NCI-H1048 (cell line): ENCODE measurements at places on chromosomes 7 and 10.
A peak's percentile ranks its signal among the peaks of the same experiment; 100 is the strongest.

DNA sequence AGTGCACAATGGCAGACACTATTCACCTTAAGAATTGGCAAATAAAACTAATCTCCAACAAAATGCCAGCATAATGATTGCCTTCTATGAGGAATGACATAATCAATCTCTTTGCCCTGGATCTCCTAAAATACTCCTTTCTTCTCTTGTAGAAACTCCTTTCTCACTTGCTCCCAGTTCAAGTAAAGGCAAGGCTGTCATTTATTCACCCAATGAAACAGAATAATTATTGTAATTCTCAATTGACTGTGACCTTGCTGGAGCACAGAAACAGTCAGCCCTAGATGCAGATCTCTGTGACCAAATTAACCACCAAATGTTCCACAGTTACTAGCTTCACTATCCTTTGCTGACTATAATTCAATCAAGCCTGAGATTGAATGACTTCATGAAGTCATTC is 99.3 kb downstream of the SEMA3C start:
- DNase-seq = no peak

DNA sequence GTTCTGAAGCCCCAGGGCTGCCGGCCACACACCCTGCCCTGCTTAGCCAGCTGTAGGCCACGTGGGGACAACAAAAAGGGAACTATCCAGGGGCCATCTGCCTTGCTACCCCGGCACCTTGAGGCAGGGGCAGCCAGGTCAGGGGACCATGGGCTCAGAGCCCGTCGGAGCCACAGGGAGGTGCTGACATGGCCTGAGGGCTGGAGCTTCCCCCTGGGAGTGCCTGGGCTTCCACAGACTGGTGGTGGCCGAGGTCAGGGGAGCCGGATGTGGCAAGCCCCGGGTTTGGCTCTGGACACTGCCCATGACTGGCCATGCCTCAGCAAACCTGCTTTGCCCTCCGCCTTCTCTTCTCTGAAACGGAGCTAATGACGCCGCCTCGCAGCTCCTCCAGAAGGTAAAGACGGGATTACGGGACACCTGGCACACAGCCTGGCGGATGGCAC is 178.5 kb downstream of the EBF3 start:
- no peak for DNase-seq

GRCh38 chr7:98211676-98212531 is 665 bp downstream of the BHLHA15 start:
- no peak for DNase-seq

GRCh38 chr7:21538936-21539495 is 3.8 kb upstream of the DNAH11 start:
- no peak for DNase-seq

DNA sequence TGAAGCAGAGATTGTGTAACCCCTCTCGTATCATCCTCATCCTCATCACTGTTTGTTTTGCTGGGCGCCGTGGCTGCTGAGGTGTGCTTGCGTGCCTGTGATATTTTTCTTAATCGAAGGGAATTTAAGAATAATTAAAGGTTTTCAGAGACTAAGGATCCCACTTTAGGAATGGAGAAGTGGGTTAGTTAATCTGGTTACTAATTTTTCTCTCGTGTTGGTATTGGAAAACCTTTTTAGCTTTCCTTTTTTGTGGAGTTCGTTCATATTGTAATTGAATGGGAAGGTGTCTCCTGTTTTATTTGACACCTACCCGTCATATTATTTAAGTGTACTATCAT is 1.3 kb downstream of the UBN2 start:
- no peak for DNase-seq

GRCh38 chr7:116230191-116231005 is 20.1 kb downstream of the TES start:
- no peak for DNase-seq

DNA sequence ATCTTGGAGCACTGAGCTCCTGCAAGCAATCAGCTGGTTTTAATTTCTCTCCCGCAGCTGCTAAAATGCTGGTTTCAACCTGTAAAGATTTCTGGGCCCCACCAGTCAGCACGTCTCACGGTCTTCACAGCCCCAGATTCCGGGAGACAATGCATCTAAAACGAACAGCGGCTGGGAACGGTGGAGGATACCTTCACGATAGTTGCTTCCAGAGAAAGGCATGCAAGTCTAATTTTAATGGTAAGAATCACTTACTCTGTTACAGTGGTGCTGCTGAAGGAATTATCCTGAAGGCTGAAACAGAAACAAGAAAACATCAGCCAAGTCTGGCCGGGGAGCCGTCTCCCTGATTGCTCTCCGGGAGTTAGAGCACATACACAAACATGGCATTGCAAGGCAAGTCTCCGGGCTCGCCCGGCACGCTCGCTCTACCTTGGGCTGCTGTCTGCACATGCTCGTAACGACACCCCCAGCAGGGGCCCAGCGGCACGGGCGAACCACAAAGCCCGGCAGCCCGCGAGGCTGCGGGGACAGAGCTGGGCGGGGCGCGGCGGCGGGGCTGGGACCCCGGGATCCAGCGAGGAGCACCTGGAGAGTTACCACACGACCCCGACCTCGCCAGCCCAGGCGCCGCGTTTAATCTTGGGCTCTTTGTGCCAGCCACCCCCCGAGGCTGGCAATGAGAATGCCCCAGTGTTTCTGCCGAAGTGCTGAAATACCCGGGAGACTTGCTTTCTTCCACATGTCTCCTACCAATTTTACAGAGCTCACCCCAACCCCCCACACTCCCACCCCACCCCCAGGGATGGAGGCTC is at the start of gene FAM13C:
Gene FAM13C, minus strand, starts transcription at position 406 of the 815 bp plus-strand sequence. Its CDS starts 89 bp downstream, at position 317.
- DNase-seq = peak; percentile 25

DNA sequence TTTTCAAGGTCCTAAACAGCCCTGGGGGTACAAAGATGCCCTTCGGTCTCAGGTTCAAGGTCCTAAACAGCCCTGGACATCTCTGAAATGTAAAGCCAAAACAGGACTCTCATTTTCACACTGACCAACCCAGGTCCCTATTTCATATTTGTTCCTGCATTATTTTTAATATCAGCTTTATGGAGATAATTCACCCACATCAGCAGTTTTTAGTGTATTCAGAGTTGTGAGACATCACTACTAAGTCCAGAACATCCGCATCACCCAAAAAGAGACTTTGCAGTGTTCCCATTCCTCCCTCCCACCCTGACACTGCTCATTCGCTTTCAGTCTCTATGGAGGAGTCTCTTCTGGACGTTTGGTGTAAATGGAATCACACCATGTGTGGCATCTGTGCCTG is 420.2 kb downstream of the PTPRN2 start:
- DNase-seq = no peak

- DNase-seq = no peak
Observed at GRCh38 chr7:30330134-30331111, 46.0 kb downstream of the ZNRF2 start.

GRCh38 chr7:39621784-39622411 is 1.5 kb upstream of the RALA start:
- no peak for DNase-seq

GRCh38 chr7:145863-146262 is 46.5 kb upstream of the FAM20C start:
- DNase-seq = no peak

DNA sequence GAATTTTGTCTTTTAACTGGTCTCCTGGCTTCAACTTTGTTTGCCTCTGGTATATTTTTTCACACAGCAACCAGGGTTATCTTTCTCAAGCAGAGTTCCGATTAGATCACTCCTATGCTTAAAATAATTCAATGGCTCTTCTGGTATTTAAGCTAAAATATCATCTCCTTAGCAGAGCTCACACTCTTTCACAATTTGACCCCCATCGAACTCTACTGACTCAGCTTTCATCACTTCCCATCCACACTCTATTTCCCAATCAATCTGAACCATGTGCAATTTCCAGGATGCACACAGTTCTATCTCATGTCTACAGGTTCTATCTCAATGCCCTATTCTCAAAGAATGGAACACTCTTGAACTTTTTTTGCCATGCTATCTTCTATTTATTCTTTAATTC is 809.5 kb downstream of the GRID1 start:
- no peak for DNase-seq

DNA sequence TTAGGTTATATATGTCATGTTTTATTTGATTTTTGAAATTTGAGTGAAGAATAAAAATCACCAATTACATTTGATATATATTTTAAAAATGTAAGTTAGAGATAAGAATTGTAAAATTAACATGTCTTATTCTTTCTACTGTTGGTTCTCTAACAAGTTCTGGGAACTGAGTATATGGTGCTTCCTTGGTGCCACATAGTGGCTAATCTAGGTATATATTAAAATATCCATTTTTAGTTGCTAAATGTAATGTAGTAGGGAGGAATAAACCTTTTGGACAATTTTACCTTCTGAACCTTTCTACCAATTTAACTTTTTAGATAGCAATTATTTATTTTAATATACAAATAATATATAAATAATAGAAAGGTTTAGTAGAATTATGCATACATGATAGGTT is 17.5 kb downstream of the CFAP69 start:
- no peak for DNase-seq

DNA sequence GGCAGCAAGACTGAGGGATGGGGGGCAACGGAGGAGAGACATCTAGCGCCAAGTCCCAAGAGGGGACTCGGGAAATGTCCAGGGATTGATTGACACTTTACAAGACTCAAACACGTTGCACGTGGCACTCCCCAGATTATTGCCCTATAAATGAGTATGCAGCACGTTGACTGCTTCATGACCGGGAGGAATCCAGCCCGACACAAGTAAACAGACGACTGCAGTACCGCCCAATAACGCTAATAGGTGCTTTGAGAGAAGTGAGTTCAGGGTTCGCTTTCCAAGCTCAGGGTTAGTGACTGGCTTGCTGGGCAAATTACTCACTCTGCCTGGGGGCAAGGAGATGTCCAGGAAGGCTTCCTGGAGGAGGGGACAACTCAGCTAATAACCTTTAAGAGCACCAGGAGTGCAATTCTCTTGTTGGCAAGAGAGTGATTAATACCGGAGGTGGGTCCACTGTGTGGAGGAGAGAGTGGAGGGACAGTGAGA is 73.3 kb upstream of the MYL10 start:
- DNase-seq = no peak

GRCh38 chr10:101956898-101957297 is 99.1 kb downstream of the ARMH3 start:
- DNase-seq = no peak

- DNase-seq = no peak
Observed at GRCh38 chr7:93736668-93737369, 153.7 kb downstream of the TFPI2 start.

GRCh38 chr7:35522697-35523096 is 172.2 kb downstream of the HERPUD2 start:
- DNase-seq = no peak

GRCh38 chr7:100215895-100216294 is 3.9 kb upstream of the PVRIG start:
- DNase-seq = no peak

DNA sequence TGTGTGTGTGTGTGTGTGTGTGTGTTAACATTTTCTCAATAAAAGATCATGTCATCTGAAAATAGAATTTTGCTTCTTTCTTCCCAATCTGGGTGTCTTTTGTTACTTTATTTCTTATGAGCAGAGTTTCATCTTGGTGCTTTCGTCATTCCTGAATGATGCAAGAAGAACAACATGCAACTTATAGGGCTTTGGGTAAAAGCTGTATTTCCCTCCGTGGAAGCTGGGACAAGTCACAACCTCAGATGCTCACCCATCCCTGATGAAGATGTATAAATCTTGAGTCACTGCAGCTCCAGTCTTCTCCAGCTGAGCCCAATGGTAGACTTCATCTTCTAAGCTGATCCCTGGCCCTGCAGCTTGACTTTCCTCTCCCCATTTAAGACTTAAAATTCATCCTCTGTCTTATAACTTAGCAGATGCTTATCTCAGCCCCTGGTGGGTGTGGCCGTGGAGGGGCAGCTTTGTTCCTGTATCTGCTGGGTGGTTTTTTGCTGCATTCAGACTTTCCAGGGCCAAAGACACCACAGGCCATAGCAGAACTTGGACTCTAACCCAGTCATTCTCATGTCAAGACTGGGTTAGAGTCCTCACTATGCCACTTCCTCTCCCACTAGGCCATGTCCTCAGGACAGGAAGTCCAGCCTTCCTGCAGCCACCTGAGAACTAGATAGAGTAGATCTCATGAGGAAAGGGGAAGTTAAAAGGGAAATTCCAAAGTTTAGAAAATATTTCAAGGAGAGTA is 356.4 kb downstream of the TNS3 start:
- no peak for DNase-seq

- DNase-seq = no peak
Observed at GRCh38 chr10:118809357-118810220, 54.8 kb upstream of the CACUL1 start.

DNA sequence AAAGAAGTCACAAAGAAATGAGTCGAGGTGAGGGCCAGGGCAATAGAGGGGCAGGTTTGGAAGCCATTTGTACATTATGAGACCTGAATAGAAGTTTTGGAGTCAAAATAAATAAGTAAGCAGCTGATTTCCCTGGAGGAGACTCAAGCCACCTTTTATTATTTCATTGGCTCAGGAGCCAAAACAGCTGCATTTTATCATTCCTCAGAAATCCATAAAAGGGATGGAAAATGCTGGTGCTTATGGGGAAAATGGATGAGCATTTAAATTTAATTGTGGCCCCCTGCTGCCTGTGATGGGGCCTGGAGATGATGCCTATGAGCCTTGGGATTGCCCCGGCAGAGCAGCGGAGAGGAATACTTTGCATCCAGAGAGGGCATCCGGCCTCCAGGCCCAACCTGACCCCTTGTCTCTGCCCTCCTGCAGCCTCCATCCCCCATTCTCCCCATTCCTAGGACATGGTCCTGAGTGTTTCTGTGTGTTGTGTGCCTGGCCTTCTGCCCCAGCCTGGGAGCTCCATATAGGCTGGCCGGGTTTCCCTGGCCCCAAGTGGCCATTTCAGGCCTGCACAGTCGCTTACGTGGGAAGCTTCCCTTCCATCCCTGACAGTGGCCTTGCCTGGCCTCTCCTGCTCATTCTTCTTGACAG is 296.8 kb upstream of the ZMIZ1 start:
- DNase-seq = no peak

- DNase-seq = no peak
Observed at GRCh38 chr7:18290223-18290622, 205.3 kb upstream of the HDAC9 start.
